ENCODE measurements at places on chromosomes 4 and X. TPM values are rescaled to one million over a fixed set of nuclear protein-coding genes. Genes with fewer than 3 reads are reported as not detected.

MAGEB2 gene
- not detected for total RNA-seq

- DNase-seq, result peak; percentile 7
These were observed 309.9 kb downstream of the ARAP2 start for GRCh38 chr4:35934320-35934981.

DNA sequence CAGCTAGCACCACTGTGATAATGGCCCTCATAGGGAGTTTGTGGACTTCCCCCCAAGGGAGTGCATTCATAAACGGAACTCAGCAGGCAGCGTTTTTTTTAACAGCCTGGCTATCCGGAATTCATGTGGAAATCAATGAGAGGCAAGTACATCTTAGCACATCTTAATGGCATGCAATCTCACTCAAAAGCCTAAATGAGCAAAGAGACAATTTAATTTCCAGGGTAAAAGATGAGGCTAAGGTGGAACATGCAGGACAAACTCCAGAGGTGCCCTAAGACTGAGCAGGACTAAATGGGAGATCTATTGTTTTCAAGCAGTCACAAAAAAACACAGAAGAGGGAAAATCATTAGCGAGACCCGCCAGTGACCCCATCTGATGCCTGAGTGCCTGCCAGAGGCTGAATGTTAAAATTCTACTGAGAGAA lies 243.5 kb upstream of the KCNIP4 start:
- DNase-seq, result no peak

- DNase-seq, result no peak
These were observed 31.7 kb downstream of the TXK start for GRCh38 chr4:48102303-48102702.

GRCh38 chr4:76539979-76540378 lies 105.0 kb downstream of the SHROOM3 start:
- no peak for DNase-seq

DNA sequence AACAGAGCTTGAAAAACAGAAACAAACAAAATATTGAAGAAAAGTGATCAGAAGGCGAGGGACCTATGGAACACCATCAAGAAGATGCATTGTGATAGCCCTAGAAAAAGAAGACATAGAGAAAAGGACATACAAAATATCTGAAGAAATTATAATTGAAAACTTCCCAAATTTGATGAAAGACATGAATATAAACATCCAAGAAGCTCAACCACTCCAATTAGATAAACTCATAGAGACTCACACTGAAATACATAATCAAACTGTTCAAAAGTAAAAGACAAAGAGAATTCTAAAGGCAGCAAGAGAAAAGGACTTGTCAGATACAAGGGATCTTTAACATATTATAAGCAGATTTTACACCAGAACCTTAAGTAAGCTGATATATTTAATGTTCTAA lies 869.8 kb downstream of the PCDH18 start:
- DNase-seq, result no peak

ZNF674 gene
- 3.1 TPM for total RNA-seq

GPC4 gene
- total RNA-seq, result 2.1 TPM
